ENCODE measurements at places on chromosomes 4 and X.

- no peak for DNase-seq
Observed at GRCh38 chr4:166941629-166942028, 292.7 kb downstream of the SPOCK3 start.

GRCh38 chr4:143337600-143338287, 1.1 kb downstream of the GAB1 start:
- peak; percentile 29 for DNase-seq

GRCh38 chr4:113636877-113637276, 124.7 kb downstream of the CAMK2D start:
- peak; percentile 60 for DNase-seq

GRCh38 chr4:91085961-91086360, 958.8 kb downstream of the CCSER1 start:
- no peak for DNase-seq

- no peak for DNase-seq
Observed at GRCh38 chrX:45506149-45506730, 305.6 kb upstream of the DIPK2B start.
